ENCODE measurements at places on chromosomes 1 and 21.

GRCh38 chr1:58249737-58250586 lies 296.6 kb downstream of the OMA1 start:
- no peak for DNase-seq

- no peak for DNase-seq
These were observed 836 bp upstream of the PRCC start for GRCh38 chr1:156766298-156767100.

DNA sequence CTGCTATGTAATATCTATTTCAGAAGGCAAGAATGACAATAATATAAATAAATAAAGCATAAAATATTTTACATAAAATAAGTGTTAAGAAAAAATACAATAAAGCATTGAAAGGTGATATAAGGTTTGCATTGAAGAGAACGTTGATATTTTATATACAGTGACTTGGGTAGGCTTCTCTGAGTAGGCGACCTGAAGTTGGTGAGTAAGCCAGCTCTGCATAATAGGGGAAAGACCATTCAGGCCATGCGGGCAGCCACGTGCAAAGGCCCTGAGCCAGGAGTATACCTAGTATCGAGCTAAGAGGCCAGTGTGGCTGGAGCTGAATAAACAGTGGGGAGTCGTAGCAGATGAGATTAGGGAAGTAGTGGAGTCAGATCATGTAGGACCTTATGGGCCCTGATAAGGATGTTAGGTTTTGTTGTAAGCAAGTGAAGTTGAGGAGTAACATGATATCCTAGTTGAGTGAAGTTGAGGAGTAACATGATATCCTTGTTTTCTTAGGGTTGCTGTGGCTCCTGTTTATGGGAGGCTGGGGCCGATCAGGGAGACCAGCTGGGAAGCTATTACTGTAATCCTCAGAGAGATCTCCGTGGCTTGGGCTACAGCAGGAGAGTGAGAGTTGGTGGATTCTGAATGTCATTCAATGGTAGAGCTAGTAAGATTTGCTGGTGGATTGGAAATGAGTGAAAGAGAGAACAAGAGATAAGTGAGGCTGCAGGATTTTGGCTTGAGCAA lies 22.0 kb downstream of the KCNK1 start:
- DNase-seq, result peak; percentile 18

GRCh38 chr1:86258101-86258500 lies 101.5 kb upstream of the COL24A1 start:
- DNase-seq, result peak; percentile 54

- no peak for DNase-seq
These were observed 609.4 kb upstream of the PKN2 start for GRCh38 chr1:88074661-88075060.

GRCh38 chr1:33348676-33349080 lies 27.8 kb upstream of the A3GALT2 start:
- no peak for DNase-seq

GRCh38 chr1:156103521-156103947 lies 11.0 kb upstream of the LMNA start:
- DNase-seq, result peak; percentile 80

GRCh38 chr21:45541221-45542039 lies 810 bp downstream of the SLC19A1 start:
- DNase-seq, result no peak

GRCh38 chr1:67889466-67889865 lies 56.2 kb upstream of the GNG12 start:
- no peak for DNase-seq

DNA sequence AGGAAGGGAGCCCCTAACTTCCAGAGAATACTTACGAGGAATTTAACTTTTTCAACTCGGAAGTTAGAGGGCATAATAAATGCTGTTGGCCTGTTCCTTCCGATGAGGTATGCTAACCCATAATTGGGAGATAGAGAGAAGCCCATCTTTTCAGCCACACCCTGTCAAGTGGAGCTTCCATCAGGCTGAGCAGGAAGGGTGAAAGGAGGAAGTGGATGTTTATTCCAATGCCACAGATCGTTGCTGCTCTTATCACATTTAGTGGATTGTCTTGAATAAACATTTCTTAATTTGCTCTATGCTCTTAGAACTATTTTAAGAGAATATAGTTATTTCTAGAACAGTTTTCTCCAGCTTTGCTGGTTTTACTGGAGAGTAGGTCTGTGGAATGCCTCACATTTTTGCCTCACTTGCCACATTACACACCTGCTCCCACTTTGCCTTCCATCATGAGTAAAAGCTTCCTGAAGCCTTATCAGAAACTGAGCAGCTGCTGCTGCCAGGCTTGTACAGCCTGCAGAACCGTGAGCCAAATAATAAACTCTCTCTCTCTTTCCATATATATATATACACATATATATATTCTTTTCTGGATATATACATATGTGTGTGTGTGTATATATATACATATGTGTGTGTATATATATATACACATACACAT lies 60.0 kb upstream of the RGS21 start:
- DNase-seq, result no peak

Data from stromal cell of bone marrow (primary cell).